ENCODE measurements at places on chromosomes 7 and 10. TPM values are rescaled to one million over a fixed set of nuclear protein-coding genes. Genes with fewer than 3 reads are reported as not detected.

DNA sequence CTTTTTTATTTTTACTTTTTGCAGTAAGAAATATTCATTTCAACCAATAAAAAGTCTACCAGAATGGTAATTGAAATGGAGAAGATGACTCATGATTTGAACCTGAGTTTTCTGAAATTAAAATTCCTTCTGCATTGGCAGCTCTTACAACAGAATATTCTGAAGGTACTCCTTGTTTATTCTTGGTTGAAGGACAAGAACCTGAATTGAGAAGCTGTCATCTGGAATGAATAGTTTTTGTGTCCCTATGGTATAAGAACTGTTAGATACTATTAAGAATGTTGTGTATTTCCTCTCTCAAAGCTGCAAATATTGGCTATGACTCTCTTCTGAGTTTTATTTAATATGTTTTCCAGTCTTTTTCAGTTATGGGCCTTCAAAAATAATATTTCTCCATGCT lies 56.1 kb downstream of the CDK1 start:
- DNase-seq: no peak

DNA sequence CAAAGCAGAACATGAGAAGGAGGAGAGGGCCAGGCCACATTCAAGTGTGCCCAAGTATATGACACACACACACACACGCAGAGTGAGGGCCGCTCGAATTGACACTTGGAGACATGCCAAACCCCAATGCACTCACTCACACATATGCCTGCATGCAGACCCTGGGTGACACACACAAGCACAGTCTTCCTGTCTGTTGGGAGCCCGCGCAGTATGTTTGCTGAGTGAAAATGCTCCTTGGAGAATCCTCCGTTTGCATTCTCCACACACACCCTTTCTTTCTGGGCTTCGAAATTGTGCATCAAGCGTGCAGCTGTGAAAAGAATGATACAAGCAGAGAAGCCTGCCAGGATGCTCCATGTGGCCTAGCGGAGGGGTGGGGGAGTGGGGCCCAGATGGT lies 120.9 kb downstream of the PLXNA4 start:
- DNase-seq: no peak

MLXIPL gene
- polyA plus RNA-seq: 8.5 TPM

GLI3 gene
- 17.7 TPM for polyA plus RNA-seq

CHAT gene
- polyA plus RNA-seq: 0.11 TPM

PDLIM1 gene
- polyA plus RNA-seq: 77.3 TPM

AQP1 gene
- polyA plus RNA-seq: 225 TPM

- no peak for DNase-seq
These were observed 462 bp upstream of the CISD1 start for GRCh38 chr10:58268454-58268945.

- DNase-seq: peak; percentile 11
These were observed 299.2 kb upstream of the ETV1 start for GRCh38 chr7:14288701-14289100.
